Uterine smooth muscle cell (primary cell): ENCODE measurements at places on chromosomes 7 and 10. TPM values are rescaled to one million over a fixed set of nuclear protein-coding genes. Genes with fewer than 3 reads are reported as not detected.

The HECTD2 gene
- total RNA-seq: 11.5 and 12.3 TPM in 2 replicates

The CCT6A gene
- 237 and 339 TPM in 2 replicates for total RNA-seq

The SORCS3 gene
- under 0.01 TPM in 1 of 2 replicates, not detected in the other for total RNA-seq

The POP7 gene
- 33.4 and 51.5 TPM in 2 replicates for total RNA-seq

The SEMA3D gene
- total RNA-seq: 13.4 and 20.9 TPM in 2 replicates

The MDFIC gene
- 56.2 and 120 TPM in 2 replicates for total RNA-seq

The ANKRD7 gene
- total RNA-seq: 1.5 and 1.9 TPM in 2 replicates

The STEAP4 gene
- under 0.01 TPM in 1 of 2 replicates, not detected in the other for total RNA-seq

The CLIP2 gene
- total RNA-seq: 91.0 and 106 TPM in 2 replicates

The TAS2R5 gene
- 0.55 and 1.00 TPM in 2 replicates for total RNA-seq

The GJD4 gene
- 0.12 TPM in 1 of 2 replicates, not detected in the other for total RNA-seq

The LIPF gene
- not detected in 2 replicates for total RNA-seq

The CEP41 gene
- total RNA-seq: 10.2 and 17.2 TPM in 2 replicates

The EPO gene
- not detected in 2 replicates for total RNA-seq

The TFPI2 gene
- 380 and 620 TPM in 2 replicates for total RNA-seq

The MLXIPL gene
- not detected in 2 replicates for total RNA-seq

The MRLN gene
- not detected in 2 replicates for total RNA-seq

The HMX3 gene
- not detected in 2 replicates for total RNA-seq

The CFAP46 gene
- 0.87 and 1.1 TPM in 2 replicates for total RNA-seq

The RARRES2 gene
- 3.3 and 27.1 TPM in 2 replicates for total RNA-seq

The ZNF736 gene
- 14.7 and 18.6 TPM in 2 replicates for total RNA-seq

The ASNS gene
- total RNA-seq: 79.1 and 123 TPM in 2 replicates

The ZNF425 gene
- 1.9 and 5.0 TPM in 2 replicates for total RNA-seq

The LMOD2 gene
- not detected in 2 replicates for total RNA-seq

The SLC13A1 gene
- total RNA-seq: not detected in 2 replicates

The RPEL1 gene
- under 0.01 and 0.11 TPM in 2 replicates for total RNA-seq

The CFAP69 gene
- total RNA-seq: 4.4 and 6.2 TPM in 2 replicates

The LIPJ gene
- total RNA-seq: not detected in 2 replicates

The KCNH2 gene
- total RNA-seq: 4.4 and 5.2 TPM in 2 replicates

The GTPBP4 gene
- total RNA-seq: 37.2 and 61.9 TPM in 2 replicates

The INA gene
- 0.50 and 1.3 TPM in 2 replicates for total RNA-seq

The GPR15LG gene
- total RNA-seq: not detected in 2 replicates

The GPR146 gene
- 2.1 and 2.7 TPM in 2 replicates for total RNA-seq

The MSMB gene
- total RNA-seq: 0.62 TPM in 1 of 2 replicates, not detected in the other

The ING3 gene
- 15.2 and 23.1 TPM in 2 replicates for total RNA-seq

The SLC26A5 gene
- not detected in 2 replicates for total RNA-seq

The FGFBP3 gene
- total RNA-seq: 0.66 and 0.75 TPM in 2 replicates

The HKDC1 gene
- 1.3 and 10.6 TPM in 2 replicates for total RNA-seq

The CALHM1 gene
- not detected in 2 replicates for total RNA-seq

The ITIH5 gene
- under 0.01 and 0.75 TPM in 2 replicates for total RNA-seq

The ZNF487 gene
- total RNA-seq: 5.2 and 5.5 TPM in 2 replicates
